ENCODE measurements at places on chromosomes 1 and 21.

GRCh38 chr1:55957276-55957675 lies 622.1 kb downstream of the PLPP3 start:
- DNase-seq, result no peak

DNA sequence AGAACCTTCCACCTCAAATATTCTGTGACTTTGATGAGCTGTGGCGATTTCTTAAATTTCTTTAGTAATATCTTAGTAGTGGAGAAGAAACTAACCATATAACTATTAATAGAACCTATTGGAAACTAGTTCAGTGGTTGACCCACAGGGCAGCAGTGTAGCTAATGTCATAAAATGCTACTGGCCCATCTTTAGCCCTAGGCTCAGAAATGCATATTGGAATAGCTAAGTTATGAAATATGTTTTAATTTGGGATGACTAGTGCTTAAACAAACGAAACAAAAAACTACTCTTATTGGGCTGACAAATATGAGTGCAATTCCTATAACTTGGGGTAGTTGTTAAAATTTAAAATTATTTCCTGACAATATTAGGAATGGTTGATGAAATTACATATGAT lies 20.2 kb downstream of the MACO1 start:
- no peak for DNase-seq

- no peak for DNase-seq
These were observed 251.2 kb downstream of the DSCAM start for GRCh38 chr21:40595806-40596205.

DNA sequence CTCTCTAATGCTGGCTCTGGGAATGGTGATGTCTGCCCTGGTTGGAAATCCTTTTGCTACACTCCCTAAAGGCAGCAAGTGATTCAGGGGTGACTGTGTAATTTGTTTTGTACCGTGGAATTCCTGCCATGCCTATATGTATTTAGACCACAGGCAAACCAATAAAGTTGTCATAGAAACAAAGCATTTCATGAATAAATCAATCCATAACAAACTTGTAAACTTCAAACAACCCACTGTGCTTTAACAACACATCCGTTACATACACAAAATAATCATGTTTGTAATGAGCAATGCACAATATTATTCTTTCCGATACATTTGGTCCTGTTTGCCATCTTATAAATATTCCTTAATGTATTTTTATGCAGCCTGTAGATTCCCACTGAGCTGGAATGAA lies 330.3 kb upstream of the SNX7 start:
- DNase-seq, result no peak

DNA sequence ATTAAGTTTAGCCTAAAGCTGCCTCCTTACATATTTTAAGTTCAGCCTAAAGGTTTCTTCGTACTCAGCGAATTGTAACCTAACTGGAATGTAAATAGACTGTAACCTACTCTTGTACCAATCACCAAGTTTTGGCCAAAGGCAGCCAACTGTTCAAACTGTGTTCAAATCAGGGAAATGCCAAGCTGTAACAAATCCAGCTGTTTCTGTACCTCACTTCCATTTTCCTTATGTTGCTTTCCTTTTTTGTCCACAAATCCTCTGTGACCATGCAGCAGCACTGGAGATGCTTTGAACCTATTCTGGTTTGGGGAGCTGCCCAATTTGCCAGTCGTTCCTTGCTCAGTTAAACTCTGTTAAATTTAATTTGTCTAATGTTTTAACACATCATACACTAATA lies 3.2 kb upstream of the APOBEC4 start:
- no peak for DNase-seq

GRCh38 chr1:243921111-243921510 lies 71.1 kb upstream of the AKT3 start:
- no peak for DNase-seq

- peak; percentile 56 for DNase-seq
These were observed 2.8 kb downstream of the RGS16 start for GRCh38 chr1:182601416-182601786.

GRCh38 chr1:202291001-202291400 lies 50.7 kb downstream of the UBE2T start:
- no peak for DNase-seq

Data from SJSA1 (cell line).